ENCODE measurements at places on chromosomes 6 and 20.

DNA sequence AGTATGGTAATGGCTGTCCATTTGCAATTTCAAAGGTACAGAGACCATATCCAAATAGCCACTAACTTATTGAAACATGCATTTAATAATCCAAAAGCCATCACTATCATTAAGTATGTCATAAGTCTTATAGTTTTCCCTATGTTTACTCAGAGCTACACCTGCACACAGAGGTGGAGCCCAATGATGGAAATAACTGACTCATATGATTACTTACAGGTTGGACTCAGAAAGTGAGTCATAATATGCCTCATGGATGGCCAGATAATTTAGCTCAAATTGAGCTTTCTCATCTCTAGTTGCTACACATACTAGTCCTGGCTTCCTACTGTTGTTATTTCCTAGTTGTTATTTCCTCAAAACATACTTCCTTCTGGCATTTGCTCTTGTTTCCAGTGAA is 104.4 kb upstream of the KHDRBS2 start:
- no peak for DNase-seq

DNA sequence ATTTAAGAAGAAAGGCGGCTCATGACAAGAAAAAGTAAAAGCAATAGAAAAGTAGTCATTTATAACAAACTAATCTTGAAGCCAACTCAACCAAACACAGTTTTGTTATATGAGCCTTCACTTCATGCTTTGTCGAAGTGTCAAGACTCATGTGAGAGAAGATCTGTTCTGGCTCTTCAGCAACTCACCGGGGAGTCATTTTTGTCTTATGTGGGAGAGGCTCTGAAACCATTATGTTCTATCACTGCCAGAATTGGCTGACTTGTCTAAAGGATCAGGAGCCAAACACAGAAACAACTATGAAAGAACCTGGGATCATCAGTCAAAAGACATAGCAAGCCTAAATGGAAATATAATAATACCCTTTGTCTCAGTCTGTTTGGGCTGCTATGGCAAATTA is 105.2 kb downstream of the CDK19 start:
- no peak for DNase-seq

DNA sequence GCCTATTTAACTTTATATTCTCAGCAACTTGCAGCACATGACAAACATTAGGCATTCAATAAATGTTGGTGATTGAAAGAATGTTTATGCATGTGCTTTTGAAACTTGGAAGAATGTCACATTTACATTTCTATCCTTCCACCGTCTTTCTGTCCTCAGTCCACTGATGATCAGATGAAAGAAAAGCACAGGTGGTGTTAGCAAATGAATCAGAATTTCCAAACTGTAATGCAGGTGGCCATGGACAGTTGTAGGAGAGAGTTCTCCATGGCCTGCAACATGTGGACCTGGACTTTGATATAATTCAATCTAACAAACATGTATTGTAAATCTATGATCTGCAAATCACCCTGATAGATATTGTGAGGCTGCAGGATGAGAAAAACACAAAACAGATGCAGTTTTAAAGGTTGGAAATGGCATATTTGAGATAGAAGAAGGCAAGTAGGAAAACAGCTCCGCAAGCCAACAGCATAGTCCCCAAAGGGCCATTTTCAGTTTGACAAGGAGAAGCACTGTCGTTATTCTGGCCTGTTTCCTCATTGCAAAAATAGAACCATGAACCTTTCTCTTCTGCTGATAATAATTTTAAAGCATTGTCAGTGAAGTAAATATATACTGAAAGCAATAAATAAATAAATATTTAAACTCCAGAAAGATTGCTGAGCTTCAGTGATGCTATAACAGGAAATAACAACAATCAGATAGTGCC is 119.4 kb downstream of the AIG1 start:
- no peak for DNase-seq

GRCh38 chr6:123777563-123777962 is 26.1 kb upstream of the NKAIN2 start:
- DNase-seq: no peak

- no peak for DNase-seq
Measured at GRCh38 chr6:119012521-119012920, 65.9 kb downstream of the FAM184A start.

- DNase-seq: peak; percentile 51
Measured at GRCh38 chr20:10565191-10565921, 108.4 kb downstream of the JAG1 start.

GRCh38 chr6:7236306-7237209 is 76.4 kb downstream of the SSR1 start:
- DNase-seq: no peak

- no peak for DNase-seq
Measured at GRCh38 chr6:111979633-111980032, 74.3 kb upstream of the CCN6 start.

DNA sequence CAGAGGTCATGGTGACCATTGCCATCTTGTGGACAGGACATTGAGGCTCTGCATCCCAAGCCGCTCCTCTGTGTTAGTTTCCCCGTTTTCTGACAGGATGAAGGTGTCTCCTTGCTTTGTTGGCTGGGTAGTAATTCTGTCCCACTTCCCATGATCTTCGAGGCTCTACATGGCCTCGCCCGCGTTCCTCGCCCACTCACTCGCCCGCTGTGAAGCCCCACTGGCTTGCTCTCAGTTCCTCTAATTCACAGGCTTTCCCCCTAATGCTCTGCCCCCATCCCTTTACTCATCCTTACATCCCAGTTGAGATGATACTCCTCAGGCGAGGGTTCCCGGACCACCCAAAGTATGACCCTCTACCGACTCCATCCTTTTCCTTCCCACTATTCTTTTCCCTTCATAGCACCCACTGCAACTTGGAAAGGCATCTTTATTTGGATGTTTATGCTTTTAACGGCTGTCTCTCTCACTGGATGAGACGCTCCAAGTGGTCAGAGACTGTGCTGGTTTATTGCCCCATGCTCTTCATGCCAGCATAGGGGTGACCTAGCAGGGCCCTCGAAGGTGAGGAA is 511 bp upstream of the SLC35B2 start:
- DNase-seq: peak; percentile 58

DNA sequence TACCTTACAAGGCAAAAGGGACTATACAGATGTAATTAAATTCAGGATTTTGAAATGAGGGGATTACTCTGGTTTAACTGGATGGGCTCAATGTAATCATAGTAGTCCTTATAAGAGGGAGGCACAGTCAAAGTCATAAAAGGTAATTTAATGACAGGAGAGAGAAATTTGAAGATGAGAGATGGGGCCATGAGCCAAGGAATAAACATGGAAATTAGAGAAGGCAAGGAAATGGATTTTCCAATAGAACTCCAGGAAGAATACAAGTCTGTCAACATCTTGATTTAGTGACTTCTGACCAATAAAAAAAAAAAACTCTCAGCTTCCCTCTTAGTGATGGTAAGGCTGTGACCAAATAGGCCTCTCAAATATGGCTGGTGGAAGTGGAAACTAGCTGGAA is 101.9 kb upstream of the BEND3 start:
- no peak for DNase-seq

DNA sequence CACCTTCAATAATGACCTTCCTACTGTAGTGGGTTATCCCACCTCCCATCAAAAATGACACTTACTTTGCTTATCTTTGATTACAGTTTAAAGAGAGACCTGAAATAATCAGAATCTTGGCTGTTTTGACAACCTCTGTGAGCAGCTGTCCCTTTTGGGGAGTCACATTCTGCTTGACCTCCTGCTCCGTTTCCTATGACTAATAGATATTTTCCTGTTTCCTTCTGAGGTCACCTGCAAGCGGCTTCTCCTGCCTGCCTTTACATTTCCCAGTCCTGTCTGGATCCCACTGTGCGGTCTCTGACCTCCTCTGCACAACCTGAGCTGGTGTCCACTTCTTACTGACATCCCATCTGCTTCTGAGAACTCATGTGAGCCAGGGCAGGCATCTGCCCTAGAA is 54.2 kb downstream of the TRAM2 start:
- DNase-seq: no peak

Data from MV-4-11 (cell line).